ENCODE measurements at places on chromosomes 2 and 18.

DNA sequence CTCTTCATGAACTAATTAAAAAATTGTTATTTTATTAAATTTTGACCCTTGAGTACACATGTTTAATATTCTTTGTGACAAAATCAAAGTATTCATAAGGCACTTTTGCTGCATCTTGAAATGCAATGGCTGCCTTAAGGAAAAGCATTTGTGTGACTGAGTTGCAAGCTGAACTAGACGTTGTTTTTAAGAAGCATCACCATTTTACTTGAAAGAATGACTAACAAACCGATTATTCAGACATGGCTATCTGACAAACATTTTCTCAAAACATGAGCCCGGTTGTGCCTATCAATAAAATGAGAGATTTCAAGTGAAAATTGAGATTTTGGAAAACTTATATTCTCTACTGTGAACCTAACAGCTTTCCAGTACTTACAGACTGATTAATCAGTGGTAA, 2.8 kb downstream of the GCFC2 start:
- no peak for DNase-seq

DNA sequence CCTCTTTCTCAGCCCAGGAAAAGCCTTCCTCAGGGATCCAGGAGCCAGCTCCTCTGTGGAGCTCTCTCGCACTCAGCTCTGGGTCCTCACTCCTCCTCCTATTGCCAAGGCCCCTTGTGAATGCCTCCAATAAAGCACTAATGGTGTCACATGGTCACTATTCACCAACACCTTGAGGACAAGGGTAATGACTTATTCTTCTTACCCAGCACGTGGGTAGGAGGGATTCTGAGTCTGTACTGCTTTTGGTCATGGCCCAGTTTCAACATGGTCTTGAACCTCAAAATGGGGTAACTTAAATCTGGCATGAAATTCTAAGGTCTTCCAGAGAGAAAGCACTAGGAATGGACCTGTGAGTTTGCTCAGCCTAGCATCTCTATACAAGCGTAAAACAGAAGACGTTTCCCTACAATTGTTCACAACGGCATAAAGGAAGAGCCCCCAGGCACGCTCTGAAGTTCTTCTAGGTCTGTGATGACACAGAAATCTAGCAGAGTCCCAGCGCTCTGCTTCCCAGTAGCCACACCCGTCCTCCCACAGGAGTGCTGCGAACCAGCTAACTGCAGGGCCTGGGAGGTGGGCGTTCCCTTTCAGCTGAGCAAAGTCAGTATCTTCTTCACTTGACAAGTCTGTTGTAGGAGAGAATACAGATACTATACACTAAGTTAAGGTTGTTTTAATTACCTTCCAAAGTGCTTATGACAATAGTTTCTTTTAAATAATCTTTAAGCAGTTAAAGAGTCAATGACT, 14.6 kb upstream of the KIDINS220 start:
- no peak for DNase-seq

DNA sequence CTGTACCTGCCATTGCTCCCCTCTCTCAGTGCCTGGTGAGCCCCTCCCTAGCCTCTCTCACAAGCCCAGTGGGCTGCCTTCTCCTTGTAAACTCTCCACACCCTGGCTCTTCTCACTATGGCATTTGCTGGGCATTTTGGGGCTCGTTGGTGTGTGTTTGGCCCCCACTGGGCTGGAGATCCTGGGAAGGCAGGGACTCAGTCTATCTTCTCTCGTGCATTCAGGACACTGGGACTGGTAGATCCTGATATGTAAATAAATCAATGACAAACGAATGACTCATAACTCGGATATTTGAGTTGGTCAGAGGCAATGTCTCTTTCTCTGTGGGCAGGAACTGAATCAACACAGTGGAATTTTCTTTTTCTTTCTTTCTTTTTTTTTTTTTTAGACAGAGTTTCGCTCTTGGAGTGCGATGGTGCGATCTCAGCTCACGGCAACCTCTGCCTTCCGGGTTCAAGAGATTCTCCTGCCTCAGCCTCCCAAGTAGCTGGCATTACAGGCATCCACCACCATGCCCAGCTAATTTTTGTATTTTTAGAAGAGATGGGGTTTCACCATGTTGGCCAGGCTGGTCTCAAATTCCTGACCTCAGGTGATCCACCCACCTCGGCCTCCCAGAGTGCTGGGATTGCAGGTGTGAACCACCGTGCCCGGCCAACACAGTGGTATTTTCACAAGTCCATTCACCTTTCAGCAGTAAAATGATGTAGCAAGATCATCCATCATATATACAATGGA, 144.6 kb upstream of the SPRED2 start:
- DNase-seq: no peak

DNA sequence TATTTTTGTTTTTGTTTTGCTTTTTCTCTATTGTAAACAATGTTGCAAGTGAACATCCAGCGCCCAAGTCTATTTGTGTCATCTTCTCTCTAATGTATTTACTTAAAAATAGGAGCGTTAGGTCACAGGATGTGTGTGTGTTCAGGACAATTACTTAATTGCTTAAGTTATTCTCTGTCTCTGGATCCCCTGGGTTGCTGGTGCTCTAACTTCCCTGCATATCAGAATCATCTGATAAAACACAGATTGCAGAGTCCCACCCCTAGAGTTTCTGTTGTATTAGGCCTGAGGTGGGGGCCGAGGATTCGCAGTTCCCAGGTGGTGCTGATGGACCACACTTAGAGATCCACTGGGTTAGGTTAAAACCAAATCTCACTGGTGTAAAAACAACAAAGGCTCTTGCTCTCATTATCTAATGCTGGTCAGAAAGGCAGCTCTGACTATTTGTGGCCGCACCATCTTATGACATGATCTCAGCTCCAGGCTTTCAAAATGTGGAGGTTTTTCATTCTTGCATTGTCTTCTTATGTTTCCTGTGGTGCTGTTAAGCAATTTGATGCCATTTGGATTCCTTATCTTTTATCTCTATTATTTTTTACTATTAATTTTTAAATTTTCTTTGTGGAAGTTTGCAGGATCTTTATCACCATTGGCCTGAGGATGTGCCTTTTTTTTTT, 87.7 kb downstream of the CLIP4 start:
- no peak for DNase-seq

- no peak for DNase-seq
Observed at GRCh38 chr18:354471-354870, 86.6 kb upstream of the THOC1 start.

GRCh38 chr2:162732946-162733698, 105.4 kb downstream of the KCNH7 start:
- DNase-seq: no peak

DNA sequence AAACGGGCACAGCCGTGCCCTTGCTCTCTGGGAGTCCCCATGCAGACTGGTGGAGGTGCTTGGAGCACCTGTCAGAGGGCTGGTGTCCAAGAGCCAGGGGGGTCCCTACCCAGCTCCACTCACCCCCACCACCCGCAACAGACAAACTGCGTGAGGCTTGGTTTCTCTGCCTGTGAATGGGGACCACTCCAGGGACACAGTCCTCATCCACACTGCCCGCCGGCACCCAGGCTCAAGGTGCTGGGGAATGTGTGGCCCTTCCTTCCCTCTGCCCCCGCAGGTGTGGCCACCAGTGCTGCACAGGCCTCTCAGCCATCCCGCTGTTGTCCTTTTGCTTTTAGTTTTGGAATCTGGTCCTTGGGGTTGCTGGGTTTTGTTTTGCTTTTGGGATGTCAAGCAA, 136.5 kb upstream of the ZNF236 start:
- no peak for DNase-seq

DNA sequence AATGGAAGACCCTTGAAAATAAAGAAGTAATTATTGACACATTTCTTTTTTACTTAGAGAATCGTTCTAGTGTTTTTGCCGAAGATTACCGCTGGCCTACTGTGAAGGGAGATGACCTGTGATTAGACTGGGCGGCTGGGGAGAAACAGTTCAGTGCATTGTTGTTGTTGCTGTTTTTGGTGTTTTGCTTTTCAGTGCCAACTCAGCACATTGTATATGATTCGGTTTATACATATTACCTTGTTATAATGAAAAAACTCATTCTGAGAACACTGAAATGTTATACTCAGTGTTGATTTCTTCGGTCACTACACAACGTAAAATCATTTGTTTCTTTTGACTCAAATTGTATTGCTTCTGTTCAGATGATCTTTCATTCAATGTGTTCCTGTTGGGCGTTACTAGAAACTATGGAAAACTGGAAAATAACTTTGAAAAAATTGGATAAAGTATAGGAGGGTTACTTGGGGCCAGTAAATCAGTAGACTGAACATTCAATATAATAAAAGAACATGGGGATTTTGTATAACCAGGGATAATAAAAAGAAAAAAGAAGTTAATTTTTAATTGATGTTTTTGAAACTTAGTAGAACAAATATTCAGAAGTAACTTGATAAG, 3.3 kb downstream of the PMAIP1 start:
- no peak for DNase-seq

DNA sequence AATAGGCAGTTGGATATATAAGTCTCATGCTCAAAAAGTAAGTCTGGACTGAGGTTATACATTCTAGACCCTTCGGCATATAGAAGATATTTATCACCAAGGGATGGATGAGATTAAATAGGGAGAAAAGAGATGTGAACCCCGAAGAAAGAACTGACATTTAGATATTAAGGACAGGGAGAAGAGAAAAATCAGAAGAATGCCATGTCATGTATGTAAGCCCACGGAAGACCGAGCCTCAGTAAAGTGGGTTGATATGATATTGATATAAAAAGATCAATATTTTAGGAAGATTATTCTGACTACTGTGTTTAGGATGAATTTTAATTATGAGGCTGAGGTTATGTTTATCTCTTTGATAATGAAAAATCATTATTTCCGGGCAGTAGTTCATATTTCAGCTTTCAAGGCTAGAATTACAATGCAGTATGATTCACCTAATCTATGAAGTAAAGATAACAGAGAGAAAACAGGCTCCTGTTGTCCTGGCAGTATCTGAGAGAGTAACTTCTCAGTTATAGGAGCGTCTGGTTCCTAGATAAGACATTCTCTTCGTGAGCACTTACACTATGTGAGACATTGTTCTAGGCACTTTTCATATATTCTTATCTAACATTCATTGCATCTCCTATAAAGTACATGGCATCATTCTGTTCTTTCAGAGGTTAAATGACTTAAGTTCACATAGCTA, 83.0 kb downstream of the UBR3 start:
- no peak for DNase-seq

GRCh38 chr18:75143851-75144250, 65.1 kb downstream of the PTGR3 start:
- DNase-seq: no peak

- DNase-seq: no peak
Observed at GRCh38 chr2:9812945-9813311, 30.3 kb upstream of the TAF1B start.

DNA sequence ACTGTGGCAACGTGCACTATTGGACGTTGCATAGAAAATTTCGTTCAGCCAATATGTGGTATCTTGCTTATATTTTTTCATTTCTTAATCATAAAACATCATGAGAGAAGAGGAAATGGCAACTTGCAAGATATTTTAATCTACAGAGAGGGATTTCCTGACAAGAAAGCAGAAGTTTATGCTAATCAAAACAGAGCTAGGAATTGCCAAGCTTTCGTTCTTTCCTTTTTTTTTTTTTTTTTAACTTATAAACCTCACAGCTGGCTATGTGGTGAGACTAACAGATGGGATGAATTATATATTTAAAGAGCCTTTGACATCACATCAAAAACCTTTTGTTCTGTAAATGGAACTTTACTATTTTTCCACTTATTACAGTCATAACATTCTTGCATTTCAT, 1136.9 kb upstream of the TMEFF2 start:
- DNase-seq: no peak

DNA sequence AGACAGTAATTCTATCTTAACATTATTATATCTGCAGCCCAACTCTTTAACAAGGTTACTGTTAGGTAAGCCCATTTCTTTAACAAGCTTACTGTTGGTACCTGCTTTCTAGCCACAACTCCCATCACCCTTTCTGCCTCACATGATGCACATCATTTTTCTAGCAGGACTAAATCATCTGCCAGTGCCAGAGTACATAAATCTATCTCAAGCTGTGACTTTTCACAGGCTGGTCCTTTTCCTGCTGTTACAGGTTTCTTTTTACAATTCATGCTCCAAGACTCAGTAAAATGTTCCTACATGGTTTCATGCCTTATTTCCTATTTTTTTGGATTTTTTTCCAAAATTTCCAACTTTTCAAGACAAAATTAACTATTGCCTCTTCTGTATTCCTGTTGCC, 30.4 kb upstream of the ZC3H15 start:
- DNase-seq: no peak

GRCh38 chr2:98518101-98518500, 73.4 kb downstream of the INPP4A start:
- DNase-seq: peak; percentile 76

GRCh38 chr18:38243291-38243690, 677.7 kb upstream of the CELF4 start:
- DNase-seq: no peak

DNA sequence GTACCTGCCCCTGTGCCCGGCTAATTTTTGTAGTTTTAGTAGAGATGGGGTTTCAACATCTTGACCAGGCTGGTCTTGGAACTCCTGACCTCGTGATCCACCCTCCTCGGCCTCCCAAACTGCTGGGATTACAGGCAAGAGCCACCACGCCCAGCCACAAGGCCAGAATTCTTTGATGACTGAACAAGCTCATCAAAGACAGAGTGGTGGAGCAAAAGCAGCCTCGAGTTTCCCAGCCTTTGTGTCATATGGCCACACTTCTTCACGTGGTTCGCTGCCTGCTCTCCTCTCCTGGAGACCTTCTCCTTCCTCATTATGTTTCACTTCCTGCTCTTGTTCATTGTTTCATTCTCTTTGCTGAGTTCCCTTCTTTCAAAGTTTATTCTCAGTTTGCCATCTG, 9.9 kb upstream of the NPC1 start:
- no peak for DNase-seq

DNA sequence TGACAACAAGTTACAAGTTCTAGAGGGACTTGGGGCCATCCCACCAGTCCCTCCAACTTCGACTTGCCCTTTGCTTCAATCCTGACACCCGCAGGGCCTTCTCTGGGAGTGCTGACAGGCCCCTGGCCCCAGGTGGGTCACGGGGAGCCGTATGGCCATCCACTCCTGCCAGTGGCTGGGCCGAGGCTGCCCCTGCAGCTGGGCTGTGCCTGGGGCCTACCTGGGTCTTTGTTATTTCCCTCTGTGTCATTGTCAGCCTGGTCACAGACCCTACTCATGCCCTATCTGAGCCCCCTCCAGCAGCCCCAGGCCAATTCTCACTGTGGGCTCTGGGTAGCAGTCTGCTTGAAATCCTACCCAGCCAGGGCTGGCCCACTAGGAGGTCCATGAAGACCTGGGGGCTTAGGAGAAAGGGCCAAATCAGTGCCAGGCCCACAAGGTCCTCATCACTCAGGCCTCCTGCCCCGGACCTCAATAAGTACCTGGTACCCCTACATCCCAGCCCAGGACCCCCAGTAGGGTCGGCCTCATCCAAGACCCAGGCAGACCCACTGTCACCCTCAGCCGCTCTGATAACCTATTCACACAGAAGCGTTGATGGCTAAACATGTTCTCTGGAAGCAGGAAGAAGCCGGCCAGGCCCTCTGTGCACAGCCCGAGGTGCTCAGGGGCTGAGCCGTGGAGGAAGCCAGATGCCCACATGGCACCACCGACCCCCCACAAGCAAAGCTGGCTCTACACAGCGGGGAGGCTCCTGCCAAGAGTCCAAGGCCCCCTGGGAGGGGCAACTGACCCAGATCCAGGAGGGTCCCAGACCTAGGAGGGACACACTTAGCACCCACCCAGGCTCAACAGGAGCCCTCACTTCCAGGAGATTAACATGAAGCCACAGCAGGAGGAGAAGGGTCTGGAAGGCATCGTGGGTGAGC, 57.7 kb downstream of the BIN1 start:
- DNase-seq: no peak

All from CD4-positive, alpha-beta T cell treated with Interleukin-6 for 4 hours (primary cell).